Tibial nerve (tissue), 4 donors: ENCODE measurements at places on chromosomes 5 and 9. TPM values are rescaled to one million over a fixed set of nuclear protein-coding genes. Genes with fewer than 3 reads are reported as not detected.

TMEM252 gene
- total RNA-seq: not detected

SCGB3A1 gene
- total RNA-seq: not detected

KCNIP1 gene
- 9.2 TPM for total RNA-seq

LRRC19 gene
- total RNA-seq: not detected

MCTP1 gene
- total RNA-seq: 50.4 TPM
